ENCODE measurements at places on chromosomes 12 and 14. TPM values are rescaled to one million over a fixed set of nuclear protein-coding genes. Genes with fewer than 3 reads are reported as not detected.

- no peak for DNase-seq
Observed at GRCh38 chr14:22607291-22607690, 9.2 kb downstream of the ABHD4 start.

DNA sequence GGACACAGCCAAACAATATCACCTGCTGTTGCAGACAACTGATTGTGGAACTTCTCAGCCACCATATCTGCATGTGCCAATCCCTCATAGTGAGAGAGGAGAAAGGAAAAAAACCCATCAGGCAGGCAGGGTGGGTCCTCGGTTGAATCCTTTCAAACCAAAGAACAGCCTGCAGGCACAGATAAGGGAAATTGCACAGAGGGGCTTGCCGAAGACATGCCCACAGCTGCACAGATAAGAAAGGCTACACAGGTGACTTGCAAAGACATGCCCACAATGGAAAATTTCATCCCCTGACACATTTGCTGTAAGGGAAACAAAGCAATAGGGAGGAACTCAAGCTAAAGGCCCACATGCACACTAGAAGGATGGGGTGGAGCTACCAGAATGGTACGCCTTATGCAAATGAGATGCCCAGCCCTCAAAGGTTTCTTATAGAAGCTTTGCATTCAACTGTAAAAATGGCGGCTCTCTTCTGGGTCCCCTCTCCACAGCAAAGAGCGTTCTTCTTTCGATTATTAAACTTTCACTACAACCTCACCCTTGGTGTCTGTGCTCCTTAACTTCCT is 170.0 kb upstream of the TMPO start:
- DNase-seq, result no peak

GRCh38 chr14:58587271-58587670 is 50.5 kb upstream of the DACT1 start:
- no peak for DNase-seq

GRCh38 chr12:56130876-56131275 is 2.8 kb downstream of the ESYT1 start:
- DNase-seq, result no peak

Gene IFNG-AS1
- not detected for total RNA-seq

Gene CLEC2A
- not detected for total RNA-seq

GRCh38 chr12:108179305-108179704 is 50.2 kb downstream of the WSCD2 start:
- no peak for DNase-seq

DNA sequence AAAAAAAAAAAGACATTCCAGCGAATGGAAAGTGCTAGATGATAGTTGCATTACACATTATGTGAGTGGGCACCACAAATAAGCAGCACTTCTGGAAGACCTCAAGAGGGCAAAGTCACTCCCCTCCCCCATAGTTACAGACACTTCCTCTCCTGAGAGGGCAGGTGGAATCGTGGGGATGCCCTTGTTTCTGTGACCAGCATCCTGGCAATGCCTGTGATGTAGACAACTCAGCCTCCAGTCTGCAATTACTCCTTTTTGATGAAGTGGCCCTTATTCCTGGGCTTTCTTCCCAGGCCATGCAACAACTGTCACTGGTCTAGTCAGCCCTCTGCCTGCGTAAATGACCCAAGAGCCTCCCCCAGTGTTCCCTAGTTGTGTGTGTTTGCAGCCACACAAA is 104.8 kb downstream of the VRK1 start:
- DNase-seq, result no peak

DNA sequence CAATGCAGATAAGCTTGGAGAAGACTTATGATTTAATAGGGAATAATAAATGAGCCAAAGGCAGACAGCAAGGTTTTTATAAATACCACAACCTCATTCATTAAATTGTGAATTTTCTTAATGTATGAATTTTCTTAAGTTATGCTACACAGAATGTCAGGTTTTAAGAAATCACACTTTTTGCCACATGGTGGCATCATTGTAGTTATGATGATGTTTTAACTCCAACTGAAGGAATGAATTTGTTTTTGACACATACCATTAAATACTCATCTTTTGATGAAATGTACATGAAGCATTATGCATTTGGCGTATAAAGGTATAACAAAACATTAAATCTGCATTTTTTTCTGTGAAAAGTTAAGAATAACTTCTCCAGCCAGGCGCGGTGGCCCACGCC is 524.1 kb upstream of the FBXO33 start:
- no peak for DNase-seq
